Stimulated activated CD4-positive, alpha-beta T cell treated with anti-CD3 and anti-CD28 coated beads, Interleukin-12 subunit alpha, Interleukin-12 subunit beta, amount 100 ng/mL, for 24 hours (primary cell): ENCODE measurements at places on chromosomes 2 and 18.

DNA sequence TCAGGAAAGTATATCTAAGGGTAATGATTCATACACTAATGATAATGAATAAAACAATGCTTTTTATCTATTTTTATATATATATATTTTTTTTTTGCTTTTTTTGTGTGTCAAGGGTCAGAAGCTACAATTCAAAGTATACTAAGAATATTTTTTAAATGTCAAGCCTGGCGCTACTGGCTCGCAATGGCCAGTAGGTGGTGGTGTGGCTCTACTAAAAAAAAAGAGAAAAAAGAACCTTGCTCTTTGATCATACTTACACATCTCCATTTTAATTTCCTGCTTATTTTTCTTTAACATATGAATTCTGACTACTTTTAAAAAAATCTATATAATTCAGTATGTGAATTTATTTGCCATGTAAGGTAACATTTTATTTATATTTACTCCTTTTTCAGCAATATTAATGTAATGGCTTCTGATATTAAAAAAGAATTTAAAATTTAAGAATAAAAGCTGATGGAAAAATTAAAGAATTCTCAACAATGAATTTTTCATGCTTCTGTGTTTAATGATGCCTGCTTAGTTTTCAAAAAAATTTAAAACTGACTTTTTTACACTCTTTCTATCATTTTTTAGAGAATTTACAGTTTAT is 232.9 kb downstream of the GULP1 start:
- DNase-seq, result no peak

GRCh38 chr2:44753552-44754285 is 187.8 kb upstream of the SIX3 start:
- no peak for DNase-seq

- DNase-seq, result no peak
These were observed 31.7 kb upstream of the DNMT3A start for GRCh38 chr2:25373269-25373981.

GRCh38 chr18:2143636-2144035 is 427.7 kb downstream of the METTL4 start:
- DNase-seq, result no peak

- DNase-seq, result no peak
These were observed 212.8 kb upstream of the BOD1L2 start for GRCh38 chr18:56934131-56934530.

GRCh38 chr2:234865586-234865985 is 86.2 kb upstream of the SH3BP4 start:
- no peak for DNase-seq

DNA sequence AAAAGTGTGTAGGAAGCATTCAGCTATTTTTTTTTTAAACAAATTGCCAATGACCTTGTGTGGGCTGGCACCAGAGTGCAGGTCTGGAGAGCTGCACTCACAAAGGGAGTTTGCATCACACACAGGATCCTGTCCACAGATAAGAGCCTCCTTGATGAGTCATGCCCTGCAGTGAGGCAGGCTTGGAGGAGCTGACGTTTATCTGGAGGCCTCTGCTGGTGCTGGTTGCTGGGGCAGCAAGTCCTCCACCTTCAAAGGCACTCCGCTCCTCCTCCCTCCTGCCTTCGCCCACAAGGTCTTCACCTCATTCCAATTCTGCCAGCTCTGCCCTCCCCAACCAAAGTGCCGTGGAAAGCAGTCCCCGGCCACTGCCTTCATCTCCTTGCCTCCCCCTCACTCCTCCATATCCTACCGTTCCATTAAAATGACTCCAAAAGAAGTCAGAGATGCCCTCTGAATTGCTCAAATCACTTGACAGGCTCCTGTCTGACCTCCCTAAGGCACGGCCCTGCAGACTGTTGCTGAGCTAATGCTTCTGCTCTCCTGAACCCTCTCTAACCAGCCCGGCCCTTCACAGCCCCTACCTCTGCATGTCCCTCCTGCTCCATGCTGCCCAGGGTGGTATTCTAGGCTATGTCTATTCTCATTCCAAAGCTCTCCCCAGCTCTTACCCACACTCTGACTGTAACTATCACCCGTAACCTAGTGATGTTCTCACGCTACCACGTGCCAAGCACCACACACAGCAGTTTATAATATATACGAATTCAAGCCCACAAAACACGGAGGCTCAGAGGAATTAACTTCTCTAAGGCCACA is 30.9 kb downstream of the LONRF2 start:
- peak; percentile 35 for DNase-seq

GRCh38 chr18:41594582-41594981 is 360.5 kb upstream of the PIK3C3 start:
- DNase-seq, result no peak

- no peak for DNase-seq
These were observed 159.8 kb downstream of the UXS1 start for GRCh38 chr2:106034325-106034724.

DNA sequence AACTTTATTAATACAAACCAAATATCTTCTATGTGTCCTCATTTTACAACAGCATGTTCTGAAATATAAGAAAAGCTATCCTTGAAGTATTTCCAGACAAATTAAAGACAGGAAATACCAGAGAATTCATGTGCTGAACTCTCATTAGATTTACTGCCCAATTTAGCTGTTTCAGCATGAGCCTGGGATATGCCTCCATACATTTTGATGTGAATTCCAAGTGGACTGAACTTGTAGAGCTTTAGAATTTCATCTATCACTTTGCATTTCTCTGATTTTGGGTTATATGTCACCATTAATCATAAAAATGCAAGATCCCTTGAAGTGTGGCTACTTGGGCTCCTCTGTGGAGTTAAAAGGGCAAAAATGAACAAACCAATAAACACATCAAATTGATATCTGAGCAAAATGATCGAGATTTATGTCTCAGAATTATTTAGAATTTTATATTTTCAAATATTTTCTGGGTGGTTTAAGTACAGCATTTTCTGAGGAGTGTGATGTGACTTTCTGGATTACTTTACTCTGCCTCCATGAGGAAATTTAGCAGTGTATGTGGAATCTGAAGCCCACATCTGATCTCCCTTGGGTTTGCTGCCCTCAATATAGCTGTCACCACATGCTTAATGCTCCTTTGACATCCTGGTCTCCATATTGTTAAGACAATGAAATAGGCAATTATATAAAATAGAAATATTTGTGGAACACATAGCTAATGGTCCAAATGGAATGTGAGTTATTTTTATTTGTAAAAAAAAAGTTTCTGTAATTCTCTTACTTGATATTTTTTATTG is 206.6 kb upstream of the RBMS1 start:
- DNase-seq, result no peak

GRCh38 chr2:98539056-98539735 is 69.1 kb downstream of the COA5 start:
- no peak for DNase-seq

DNA sequence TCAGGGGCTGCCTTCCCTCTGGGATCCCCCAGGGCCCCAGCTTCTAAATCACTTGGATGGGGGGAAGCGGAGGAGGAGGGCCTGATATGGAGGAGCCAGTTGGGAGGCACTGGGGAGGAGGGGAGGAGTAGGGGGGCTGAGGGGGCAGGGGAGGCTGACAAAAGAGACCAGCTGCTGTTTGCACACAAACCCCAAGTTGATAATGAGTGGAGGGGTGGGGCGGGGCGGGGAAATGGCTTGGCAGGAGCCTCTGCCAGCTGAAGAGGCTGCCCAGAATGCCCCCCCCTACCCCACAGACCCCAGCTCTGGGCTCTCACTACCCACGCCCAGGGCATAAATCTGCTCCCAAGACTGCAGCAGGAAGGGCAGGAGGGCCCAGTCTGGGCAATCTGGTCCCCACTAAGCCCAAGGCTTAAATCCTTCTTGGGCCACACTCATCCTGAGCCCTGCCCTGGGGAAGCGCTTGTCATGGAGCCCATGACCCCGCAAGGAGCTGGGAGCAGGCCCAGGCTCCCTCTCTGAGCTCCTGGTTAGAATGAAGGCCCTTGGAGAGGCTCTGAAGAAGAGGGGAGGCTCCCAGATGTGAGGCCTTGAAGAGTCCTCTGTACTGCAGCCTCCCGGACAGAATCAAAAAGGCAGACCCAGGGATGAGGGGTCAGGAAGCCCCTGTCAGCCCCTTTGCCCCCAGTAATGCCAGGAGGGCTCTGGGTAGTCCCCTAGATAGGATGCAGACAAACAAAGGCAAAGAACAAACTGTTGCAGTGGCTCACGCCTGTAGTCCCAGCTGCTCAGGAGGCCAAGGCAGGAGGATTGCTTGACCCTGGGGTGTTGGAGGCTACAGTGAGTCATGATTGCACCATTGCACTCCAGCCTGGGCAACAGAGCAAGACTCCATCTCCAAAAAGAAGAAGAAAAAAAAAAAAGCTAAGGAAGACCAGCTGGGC is 24.8 kb upstream of the PTMA start:
- no peak for DNase-seq

DNA sequence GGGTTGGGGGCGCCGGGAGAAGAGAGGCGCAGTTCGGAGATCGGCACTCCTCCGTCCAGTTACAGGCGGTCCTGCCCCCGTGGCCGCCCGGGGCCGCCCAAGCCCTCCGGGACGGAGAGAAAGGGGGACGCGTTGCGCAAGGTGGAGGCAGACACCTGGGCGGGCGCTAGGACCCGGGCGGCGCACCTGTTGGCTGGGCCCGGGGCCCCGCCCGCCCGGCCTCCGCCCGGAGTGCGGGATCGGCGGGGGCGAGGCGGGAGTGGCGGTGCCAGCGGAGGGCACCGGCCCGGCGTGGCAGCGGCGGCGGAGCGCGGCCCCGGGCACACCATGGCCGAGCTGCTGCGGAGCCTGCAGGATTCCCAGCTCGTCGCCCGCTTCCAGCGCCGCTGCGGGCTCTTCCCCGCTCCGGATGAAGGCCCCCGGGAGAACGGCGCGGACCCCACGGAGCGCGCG is at the start of gene SGPP2:
TSS of gene SGPP2 (plus strand) at position 268 of the 453 bp plus-strand sequence. CDS start at position 328, 60 bp downstream.
- DNase-seq, result no peak

DNA sequence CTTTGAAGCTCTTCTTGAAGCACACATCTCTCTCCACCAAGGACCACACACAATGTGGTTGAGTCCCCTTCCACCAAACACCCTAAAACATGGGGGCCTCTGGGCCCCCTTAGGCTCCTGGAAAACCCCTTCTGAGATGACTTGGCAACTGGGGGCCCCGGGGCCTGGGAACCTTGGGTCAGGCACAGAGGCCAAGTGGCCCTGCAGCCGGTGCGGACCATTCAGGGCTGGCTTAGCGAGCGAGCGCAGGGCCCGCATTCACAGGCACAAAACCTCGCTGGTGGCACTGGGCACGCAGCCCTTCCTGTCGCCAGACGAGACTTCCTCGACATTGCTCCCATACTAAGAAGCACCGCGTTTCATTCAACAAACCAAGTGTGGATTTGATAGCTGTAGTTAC is 111.2 kb upstream of the ID2 start:
- no peak for DNase-seq

- DNase-seq, result no peak
These were observed 94.1 kb downstream of the BIN1 start for GRCh38 chr2:127012868-127013267.

DNA sequence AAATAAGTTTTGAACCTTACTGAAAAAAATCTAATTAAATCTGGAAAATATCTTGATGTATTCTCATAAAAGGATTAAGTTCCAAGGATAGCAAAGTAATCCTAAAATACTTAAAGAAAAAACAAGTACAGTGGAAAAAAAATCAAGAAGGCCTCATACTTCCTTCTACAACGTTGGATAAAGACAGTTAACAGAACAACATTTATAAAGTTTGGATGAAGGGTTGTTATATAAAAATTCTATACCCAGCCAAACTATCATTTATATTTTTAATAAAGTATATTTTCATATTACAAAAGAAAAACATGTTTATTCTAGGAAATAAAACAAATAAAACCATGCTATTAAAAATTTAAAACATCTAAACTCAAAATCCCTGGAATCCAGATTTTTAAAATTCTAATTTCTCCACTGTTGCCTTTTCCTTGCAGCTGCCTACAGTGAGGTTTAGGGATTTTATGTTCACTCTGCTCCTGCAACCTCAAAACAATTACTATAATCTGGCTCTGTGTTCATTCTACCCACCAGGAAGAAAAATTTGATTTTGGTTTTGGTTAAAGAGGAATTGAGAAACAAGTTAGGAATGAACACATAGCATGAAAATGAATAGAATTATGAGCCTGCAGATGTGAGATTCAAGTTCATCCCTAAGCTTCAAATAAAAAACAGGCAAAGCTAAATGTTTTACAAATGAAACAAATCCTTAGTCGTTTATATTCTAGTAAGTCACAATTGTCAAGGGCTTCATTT is 142.8 kb downstream of the LPIN1 start:
- DNase-seq, result no peak

GRCh38 chr2:12289120-12289802 is 427.5 kb upstream of the TRIB2 start:
- DNase-seq, result no peak

DNA sequence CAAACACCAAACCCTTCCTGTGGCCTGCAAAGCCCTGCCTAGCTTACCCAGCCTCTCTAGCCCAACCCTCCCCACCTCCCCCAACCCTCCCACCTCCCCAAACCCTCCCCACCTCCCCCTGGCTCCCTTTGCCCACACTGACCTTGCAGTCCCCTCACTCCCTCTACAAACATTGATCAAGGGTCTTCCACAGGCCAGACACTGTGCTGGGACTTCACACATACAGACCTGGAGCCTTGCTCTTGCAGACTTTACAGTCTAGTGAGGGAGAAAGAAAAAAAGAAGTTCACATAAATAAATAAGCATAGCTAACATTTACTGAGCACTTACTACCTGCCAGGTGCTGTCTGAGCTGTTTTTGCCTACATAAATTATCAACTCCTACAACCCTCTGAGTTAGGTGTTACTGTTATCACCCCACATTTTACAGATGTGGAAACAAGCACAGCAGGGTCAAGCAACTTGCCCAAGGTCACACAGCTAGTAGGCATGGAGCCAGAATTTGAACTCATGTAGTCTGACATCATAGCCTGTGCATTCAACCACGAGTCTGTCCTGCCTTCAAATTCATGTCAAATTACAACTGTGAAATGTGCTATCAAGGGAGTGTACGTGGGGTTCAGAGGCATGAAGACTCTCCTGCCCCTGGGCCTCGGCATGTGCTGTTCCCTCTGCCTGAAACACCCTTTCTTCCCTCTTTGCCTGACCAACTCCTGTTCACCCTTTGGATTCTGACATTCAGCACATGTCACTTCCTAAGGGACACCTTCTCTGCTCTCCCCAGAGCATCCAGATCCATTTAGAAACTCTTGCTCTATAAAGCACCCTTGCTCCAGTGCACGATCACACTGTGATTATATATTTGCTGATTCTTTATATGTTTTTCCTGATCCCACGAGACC is 209.9 kb downstream of the TNS1 start:
- no peak for DNase-seq

DNA sequence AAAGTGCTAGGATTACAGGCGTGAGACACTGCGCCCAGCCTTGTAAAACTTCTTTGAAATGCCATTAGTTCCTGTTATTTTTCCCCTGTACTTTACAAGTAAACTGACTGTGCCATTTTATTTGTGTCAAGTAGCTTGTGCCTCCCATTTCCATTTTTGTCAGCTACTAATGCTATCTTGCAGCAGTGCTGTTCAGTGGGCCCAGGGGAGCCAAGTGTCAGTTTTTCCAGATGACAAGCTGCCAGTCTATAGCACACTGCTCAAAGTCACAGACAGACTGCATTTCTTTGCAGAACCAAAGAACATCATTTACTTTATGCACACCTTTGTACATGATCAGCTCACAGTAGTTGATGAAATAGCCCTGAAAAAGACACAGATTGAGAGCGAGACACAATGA is 901.3 kb upstream of the CDH2 start:
- no peak for DNase-seq

- no peak for DNase-seq
These were observed 804.5 kb downstream of the NR4A2 start for GRCh38 chr2:155528034-155528433.
